Testis (tissue), 5 donors: ENCODE measurements at places on chromosomes 4 and X.
A peak's percentile ranks its signal among the peaks of the same experiment; 100 is the strongest.

- DNase-seq, result no peak
Measured at GRCh38 chrX:15674514-15674840, 9.9 kb upstream of the CLTRN start.

- no peak for DNase-seq
Measured at GRCh38 chr4:78949735-78950134, 10.5 kb upstream of the PAQR3 start.

DNA sequence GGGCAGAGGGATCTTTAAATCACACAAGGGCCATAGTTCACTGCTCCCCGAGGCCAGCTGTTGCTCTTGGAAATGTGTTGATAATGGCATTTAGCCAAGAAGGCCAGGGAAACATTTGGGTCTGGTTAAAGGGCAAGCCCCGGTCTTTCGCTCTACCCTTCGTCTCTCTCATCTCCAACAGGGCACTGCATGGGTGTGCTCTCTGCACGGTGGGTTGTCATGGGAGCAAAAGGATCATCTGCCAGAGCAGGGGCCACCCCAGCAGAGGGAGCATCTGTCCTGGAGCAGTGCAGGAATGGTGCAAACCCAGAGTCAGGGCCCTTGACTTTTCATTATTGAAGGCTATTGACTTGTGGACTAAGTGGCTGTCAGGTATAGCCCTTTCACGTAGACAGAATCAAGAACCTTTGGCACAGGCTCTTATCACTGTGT, 22.7 kb upstream of the PGRMC2 start:
- no peak for DNase-seq

- no peak for DNase-seq
Measured at GRCh38 chr4:18878561-18878960, 857.0 kb upstream of the LCORL start.

DNA sequence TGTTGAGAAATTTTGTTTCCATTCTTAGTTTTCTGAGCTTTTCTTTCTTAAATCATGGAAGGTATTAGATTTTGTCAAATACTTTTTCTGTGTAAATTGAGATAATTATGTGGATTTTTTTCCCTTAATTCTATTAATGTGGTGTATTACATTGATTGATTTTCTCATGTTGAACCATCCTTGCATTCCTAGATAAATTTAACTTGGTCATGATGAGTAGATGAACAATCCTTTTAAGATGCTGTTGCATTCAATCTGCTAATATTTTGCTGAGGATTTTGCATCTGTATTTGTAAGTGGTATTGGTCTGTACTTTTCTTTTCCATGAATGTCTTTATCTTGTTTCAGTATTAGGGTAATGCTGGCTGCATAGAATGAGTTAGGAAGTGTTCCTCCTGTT, 20.3 kb upstream of the CTBP1 start:
- DNase-seq, result no peak

- no peak for DNase-seq
Measured at GRCh38 chr4:66691101-66691500, 854.2 kb downstream of the CENPC start.

DNA sequence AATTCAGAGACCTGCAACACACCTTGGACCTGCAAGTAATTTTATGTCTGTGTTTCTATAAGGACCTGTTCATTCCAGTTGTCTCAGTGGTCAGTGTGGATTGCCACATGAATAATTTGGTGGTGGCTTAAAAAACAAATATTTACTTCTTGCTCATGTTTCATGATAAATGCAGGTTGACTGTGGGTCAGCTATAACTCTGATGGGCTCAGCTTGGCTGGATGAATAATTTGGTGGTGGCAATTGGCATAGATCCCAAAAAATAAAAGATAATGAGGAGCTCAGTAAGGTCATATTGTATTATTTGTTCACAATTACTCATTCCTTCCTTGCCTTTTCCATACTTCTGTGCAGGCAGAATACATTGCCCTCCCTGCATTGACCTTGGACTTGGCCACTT, 18.9 kb upstream of the SCRG1 start:
- no peak for DNase-seq

- DNase-seq, result peak; percentile 14
Measured at GRCh38 chrX:77788050-77788449, 2.0 kb upstream of the ATRX start.

DNA sequence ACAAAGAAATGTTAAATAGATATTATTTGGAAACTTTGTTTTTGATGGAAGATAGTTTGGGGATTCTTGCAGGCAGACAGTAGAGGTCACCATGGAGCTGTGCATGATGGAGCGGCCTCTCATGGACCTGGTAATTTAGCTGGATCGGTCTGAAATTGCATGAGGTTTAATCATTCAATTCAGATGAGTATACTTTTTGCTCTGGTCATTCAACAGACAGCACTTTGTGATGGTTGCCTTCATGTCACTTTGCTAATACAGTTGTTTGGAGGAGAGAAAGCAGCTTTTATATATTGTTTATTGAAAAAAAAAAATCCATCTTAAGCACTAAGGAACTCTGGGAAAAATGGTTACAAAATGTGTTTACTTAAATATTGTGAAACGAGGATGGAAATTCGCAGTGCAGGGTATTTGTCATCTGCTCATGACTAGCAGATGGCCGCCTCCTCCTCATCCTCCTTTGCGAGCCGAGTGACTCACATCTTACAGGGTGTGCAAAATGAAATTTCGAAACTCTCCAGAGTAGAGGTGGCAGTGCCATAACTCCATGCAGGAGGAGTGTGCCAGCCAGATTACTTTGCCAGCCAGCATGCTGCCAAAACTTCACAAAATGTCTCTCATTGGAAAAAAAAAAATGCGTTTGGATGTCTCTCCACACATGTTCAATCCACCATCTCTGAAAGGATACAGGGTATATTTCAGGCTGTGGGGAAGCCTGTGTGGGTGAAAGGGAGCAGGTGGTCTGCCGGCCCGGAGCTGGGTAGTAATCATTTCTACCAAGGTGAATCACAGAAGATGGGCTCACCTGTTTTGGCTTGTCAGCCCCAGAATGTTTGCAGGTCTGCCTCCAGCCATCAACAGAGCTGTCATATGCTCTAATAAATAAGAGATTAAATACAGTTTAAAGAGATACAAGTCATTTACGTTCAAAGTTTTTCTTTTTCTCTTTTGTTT, 314.9 kb upstream of the DIPK2B start:
- DNase-seq, result peak; percentile 32

GRCh38 chrX:129717892-129718291, 20.9 kb upstream of the XPNPEP2 start:
- DNase-seq, result no peak

DNA sequence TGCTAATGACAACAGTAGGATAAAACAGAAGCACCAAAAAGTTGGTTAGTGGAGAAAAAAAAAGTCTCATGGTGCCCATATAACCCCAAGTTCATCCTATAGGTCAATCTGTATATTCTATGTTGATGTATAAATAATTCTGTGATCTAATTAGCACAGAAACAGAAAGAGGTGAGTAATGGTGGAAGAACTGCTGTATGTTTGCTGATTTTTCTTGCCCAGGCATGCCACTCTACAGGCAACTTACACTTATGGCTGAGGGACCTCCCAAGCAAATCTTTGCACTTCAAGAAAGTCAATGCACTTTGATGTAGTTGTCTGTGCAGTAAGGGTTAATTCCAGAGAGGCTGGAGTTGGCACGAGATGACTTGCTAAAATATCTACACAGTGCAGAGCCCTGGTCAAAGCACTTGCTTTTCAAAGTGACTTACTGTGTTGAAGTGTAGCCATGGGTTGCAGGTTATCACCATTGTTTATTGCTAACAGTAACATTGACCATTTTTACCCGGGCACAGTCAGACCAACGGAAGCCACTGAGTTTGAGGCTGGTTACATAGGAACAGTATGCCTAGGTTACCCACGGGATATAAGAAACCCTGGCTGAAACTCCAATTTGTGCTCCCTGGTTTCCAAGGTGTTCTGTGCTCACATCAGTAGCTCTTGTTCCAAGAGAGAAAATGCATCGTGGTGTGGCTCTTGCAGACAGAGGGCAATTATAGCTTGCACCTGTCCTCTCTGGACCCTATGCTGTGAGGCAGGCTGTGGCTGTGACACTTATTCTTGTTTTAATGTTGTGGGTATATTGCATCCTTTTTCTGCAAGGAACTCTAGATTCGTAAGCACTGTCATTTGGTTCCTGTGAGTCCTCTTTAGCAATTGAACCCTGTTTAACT, 141.3 kb upstream of the FTHL17 start:
- DNase-seq, result no peak

- DNase-seq, result no peak
Measured at GRCh38 chr4:71639380-71639779, 144.5 kb downstream of the GC start.

- no peak for DNase-seq
Measured at GRCh38 chr4:7189066-7189465, 3.3 kb upstream of the SORCS2 start.

- no peak for DNase-seq
Measured at GRCh38 chrX:37677765-37678164, 7.8 kb upstream of the XK start.

- no peak for DNase-seq
Measured at GRCh38 chr4:133498149-133498548, 349.1 kb downstream of the PCDH10 start.

GRCh38 chrX:133435544-133436124, 20.3 kb upstream of the GPC4 start:
- no peak for DNase-seq

- no peak for DNase-seq
Measured at GRCh38 chr4:176413171-176413570, 93.4 kb downstream of the SPCS3 start.

- peak; percentile 91 for DNase-seq
Measured at GRCh38 chr4:7802093-7802726, 137.5 kb downstream of the AFAP1 start.

DNA sequence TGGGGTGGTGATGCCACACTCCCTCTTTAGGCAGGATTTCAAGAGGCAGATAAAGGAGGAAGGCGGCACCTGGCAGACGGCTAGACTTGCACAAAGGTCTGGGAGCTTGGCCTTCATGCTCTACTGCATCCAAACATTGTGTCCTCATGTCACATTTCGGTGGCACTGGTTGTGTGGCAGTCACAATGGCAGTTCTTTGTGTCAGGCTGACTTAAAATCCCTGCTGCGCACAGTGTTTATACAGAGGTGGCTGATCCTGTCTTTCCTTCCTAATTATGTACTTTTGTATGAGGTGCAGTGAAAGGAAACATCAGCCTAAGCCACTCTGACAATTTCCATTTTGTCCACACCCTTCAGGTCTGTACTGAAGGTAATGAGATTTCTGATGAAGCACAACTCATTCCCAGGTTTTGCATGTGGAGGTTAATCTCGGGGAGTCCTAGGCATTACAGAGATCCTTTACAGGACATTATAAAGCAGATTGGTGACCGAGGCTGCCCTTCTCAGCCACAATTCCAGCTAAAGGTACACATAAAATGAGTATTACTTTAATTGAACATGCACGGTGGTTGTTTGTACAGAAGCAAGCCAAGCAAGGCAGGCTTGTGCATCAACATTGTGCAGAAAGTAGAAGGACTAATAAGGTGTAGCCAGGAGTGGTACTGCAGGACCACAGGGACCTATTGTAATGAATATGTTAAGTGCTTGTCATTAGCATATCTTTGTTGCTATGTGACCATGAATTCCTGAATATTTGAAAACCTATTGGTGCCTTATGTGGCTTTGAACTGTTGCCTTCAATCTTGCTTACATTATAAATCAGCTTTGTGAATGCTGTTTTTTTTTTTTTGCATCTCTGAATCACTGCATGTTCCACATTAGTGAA, 147.6 kb downstream of the STK32B start:
- DNase-seq, result no peak

DNA sequence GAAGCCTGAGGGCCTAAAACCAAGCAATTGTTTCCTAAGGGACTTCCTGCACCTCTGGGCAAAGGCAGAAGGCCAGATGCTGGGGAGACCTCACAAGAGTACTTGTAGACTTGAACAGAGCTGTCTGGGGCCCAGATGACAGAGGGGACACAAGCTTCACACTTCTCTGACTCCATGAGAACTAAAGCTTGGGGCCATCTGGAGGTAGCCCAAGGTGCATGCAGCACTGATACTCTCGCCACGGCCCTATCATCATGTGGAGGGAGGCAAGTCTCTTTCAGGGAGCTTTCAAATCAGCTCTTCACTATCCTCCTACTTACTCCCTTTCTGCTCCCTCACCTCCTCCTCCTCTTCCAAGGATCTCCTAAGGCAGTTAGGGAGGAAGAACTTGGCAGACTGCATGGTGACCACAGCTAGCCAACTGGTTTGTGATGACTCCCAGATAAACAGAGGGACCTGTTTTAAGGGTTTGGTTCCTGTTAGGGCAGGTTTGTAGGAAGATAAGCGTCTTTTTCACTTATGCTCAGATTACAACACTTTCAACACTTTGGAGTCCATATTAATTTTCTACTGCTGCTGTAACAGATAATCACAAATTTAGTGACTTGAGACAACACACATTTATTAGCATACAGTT, 23.8 kb downstream of the MSL3 start:
- no peak for DNase-seq

DNA sequence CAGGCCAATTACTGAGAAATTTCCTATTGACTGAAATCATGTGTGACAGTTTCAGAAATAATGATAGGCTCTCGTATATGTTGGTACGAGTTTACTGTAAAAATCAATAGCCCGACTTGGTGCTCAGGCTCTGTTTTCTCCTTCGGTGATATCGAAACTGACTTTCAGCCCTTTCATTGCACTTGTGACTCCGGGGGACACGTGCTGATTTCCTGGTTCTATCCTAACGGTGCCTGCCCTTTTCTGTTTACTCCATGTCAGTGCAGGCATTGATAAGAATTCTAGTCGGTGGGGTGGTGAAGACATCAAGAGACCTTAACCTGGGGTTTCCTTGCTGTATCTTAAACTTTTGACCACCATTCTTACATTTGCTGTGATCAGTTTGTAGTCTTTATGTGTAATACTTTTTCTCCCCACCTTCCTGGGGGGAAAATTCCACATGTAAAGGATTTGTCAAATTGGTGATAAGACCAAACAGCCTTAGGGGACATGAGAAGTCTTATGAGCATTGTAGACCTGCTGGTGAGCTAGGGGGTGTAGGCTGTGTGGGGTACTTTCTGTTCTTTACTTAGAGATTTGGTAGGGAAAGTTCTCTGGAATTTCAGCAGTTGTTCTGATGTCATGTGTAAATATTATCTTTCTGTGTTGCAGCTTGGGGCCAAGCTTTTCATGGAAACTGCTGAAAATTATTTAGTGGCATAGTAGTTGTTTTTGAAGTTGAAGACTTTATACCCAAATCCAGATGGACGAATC, 52.7 kb downstream of the TMEM131L start:
- no peak for DNase-seq

DNA sequence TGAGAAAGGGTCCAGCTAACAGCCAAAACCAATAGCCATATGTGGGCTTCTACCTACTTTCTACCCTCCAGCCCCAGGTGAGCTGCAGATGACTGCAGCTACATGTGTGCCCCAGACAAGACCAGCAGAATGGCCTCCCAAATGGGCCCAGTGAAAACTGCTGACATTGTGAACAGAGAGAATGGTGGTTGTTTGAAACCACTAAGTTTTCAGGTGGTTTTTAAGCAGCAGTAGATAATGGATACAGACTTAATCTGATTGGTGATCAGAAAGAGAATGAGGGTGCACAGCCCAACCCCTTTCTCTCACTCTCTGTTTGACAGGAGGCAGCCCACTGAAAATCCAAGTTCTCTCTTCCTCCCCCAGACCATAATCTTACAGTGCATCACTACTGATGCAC, 42.5 kb upstream of the BBS12 start:
- DNase-seq, result no peak

GRCh38 chrX:41259516-41259915, 74.4 kb upstream of the DDX3X start:
- peak; percentile 15 for DNase-seq

GRCh38 chrX:17596061-17596460, 141.2 kb upstream of the SCML1 start:
- no peak for DNase-seq
